ENCODE measurements at places on chromosomes 4 and X.
A peak's percentile ranks its signal among the peaks of the same experiment; 100 is the strongest.

DNA sequence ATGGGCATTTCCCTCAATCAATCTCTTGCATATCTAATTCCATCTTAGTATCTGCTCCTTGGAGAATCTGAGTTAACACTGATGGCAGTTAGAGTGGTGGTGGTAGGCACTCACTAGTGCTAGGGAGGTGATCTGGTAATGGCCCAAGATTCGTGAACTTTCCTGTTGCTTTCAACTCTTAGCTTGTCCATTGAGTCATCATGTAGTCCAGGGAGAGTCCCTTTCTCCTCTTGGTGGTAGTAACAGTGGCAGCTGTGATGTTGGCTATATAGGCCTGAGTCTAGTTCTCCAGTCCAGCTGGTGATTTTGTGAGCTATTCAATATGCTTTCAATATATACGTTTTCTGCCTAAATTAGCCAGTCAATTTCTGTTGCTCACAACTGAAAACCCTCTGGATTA, 7.0 kb upstream of the XKRX start:
- no peak for DNase-seq

DNA sequence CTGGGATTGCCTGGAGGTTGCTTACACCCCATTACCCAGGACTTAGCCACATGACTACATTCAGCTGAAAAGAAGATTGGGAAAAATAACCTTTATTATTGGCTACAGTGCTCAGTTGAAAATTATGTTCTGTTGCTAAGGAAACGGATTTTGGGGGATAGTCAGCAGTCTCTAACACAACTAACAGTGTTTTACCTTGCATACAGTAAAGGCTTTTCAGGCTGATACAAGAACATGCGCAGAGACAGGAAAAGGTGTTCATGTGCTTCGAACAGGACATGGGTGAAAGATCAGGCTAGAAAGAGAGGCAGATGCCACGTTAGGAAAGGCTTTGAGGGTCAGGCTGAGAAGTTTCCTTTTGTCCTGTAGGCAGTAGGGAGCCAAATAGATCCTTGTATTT, 14.8 kb upstream of the RHOH start:
- no peak for DNase-seq

GRCh38 chr4:100489305-100489704, 28.5 kb downstream of the EMCN start:
- no peak for DNase-seq

DNA sequence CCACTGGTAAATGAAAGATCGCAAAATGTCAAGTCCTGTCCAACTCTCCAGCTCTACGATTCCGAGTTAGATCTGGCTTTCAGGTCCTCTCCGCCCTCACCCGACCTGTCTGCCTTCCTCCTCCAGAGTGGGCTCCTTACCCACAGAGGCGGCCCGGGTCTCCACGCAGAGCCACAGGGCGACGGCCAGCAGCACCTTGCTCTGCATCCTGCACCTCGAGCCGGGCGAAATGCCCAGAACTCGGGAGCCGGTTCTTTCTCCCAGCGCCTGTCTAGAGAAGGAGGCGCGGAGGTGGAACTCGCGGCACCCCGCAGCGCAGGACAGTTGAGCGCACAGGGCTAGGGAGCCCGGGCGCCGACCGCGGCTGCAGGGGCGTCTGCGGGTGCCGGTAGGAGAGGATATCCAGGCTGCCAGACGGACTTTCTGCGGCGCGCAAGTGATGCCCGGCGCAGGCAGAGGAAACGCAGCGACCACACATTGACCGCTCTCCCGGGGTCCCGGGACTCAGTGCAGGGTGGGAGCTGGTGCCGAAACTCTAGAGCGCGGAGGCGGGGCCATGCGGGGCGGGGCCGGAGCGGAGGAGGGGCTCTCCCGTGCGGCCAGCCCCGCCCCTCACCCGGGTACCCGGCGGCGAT, at the start of gene KDR:
TSS of gene KDR (minus strand) at position 509 of the 635 bp plus-strand sequence. CDS start at position 207, 302 bp downstream.
- peak; percentile 9 for DNase-seq

DNA sequence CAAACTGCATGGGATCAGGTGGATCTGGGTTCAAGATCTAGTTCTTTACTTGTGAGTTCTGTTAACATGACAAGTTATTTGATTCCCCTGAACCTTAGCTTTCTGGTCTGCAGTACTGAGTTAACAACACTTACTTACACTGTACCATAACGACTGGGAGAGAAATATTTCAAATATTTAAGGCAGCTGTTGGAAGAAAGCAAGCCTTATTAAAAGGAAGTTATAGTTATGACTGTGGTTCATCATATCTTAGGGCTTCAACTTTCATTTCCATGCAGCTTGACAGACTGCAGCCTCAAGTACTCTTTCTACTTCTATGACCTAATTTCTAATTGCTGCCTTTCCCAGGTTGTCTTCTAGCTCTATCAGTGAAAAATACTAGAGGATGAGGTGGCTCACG, 40.0 kb upstream of the PDGFRA start:
- no peak for DNase-seq

- DNase-seq, result no peak
These were observed 299.3 kb downstream of the CAMK2D start for GRCh38 chr4:113462286-113462685.

DNA sequence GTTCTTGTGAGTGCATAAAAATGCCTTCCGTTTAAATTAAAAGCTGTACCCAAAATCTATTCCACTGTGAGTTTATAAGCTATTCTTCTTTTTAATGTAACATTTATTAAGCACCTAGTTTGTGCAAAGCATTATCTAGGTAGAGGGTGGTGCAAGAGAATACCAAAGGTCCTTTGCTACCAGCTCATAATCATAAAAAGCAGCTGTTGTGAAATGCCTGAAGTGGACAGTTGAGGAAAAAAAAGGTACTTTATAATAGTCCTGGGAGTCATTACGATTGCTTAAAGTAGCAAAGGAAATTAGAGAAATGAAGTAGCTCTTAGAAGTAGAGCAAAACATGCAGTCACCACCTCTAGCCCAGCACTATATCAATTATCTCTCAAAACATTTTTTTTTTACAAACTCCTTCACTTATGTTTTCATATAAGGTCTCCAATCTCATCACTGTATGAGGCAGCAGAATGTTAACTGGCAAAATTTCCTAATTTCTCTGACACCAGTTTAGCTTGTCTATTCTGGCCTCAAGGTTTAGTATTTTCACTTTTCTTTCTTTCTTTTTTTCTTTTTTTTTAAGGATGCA, 2.1 kb downstream of the MBNL3 start:
- no peak for DNase-seq

DNA sequence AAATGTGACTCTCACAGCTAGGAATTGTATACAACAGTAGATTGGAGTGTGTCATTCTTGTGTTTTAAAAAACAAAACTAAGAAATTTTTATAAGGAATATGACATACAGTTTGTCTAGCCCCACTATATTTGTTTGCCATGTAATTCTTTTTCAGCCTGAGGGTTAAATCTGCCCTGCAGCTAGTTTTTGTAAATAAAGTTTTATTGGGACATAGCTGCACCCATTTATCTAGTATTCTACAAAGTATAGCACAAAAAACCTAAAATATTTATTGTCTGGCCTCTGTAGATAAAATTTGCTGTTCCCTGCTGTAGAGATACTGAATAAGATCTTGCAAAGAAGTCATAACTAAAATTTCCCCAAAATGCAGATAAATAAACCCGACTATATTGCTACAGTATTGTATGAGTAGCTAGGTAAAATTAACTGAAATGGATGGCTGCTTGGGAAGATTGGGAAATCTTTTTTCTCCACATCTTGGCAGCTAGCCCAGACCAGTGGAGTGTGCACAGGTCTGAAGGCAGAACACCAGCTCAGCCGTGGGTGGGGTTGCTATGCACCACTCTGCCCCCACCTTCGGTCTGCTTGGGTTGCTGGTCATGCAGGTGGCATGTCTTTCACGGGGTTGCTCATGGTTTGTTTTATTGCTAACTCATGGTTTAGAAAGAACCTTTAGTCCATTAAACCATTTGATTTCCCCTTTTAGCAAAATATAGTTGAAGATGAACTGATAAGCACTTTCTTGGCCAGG, 127.9 kb downstream of the KLHL8 start:
- DNase-seq, result peak; percentile 65

- DNase-seq, result no peak
These were observed 1740.3 kb downstream of the STIM2 start for GRCh38 chr4:28600958-28601357.

GRCh38 chr4:184617600-184618196, 31.5 kb downstream of the CASP3 start:
- no peak for DNase-seq

DNA sequence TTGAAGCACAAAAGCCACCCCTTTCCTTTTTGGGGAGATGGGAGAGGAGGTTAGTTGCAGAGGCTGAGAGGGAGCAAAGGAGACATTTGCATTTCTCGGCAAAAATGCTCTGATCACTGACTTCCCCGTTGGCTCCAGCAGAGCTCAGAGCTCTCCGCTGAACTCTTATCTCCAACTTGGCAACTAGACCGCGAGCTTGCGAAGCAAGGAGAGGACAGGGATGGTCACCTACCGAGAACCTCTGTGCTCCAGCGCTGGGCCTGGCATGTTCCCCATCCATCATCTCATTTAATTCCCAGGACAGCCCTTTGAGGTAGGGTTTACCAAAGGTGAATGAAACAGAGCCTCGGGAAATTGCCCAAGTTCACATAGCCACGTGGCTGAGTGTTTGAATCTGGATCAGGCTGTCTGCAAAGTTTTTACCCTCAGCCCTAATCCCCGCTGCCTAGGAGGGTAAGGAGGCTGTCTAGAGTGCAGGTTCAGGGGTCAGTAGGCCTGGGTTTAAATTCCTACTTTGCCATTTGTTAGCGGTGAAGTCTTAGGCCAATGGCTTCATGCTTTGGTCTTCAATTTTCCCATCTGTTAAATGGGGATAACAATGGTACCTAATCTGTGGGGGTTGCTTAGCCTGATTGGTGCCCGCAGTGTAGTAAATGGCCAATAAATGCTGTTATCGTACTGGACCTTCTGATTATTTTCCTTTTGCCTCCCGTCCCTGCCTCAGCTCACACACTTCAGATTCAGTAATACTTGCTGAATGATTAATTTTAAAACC, 3.8 kb upstream of the CITED1 start:
- no peak for DNase-seq

- no peak for DNase-seq
These were observed 73.2 kb upstream of the STS start for GRCh38 chrX:7074148-7074907.

- peak; percentile 88 for DNase-seq
These were observed 101.9 kb downstream of the PCDH7 start for GRCh38 chr4:30821859-30822612.

- DNase-seq, result no peak
These were observed 87.7 kb downstream of the NAP1L3 start for GRCh38 chrX:93585661-93586060.

GRCh38 chr4:157270108-157270507, 49.6 kb downstream of the GRIA2 start:
- no peak for DNase-seq

DNA sequence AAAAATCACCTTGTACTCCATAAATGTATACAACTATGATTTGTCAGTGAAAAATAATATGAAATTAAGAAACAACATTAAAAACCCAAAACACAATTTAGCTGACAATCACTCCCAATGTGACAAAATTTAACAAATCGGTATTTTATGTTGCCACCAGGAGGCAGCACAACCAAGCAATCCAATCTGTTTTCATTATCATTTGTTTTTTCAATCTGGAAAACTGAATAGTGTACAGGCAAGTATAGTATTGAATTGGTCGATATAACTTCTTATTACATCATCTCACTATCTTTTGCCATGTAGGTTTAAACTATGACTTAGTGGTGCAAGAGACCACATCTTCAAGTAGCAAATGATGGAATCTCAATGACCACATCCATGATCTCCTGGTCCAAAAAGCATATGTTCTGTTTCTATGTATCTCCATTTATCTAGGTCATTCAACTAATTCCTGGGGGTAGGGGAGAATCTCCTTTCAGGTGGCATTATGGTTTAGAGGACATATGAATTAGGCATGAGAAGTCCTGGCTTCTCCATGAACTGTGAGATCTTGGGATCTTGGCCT, 112.9 kb upstream of the AGA start:
- peak; percentile 45 for DNase-seq

DNA sequence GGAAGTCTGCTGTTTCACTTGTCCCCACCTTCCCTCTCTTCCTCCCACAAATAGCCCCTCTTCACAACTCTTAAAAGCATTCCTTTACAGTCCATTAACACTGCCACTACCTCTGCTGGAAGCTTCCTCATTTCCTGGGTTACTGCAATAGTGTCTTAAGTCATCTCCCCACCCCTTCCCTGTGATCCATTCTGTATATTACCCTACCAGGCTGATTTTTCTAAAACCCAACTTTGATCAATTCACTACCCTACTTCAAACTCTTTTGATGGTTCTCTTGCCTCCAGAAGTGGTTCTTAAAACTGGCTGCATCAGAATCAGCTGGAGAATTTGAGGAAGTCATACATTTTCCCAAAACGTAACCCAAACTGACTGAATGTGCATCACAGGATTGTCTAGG, 8.8 kb upstream of the XIAP start:
- no peak for DNase-seq

GRCh38 chrX:64192040-64192439, 13.5 kb downstream of the AMER1 start:
- DNase-seq, result no peak

- no peak for DNase-seq
These were observed 24.8 kb upstream of the MSANTD1 start for GRCh38 chr4:3223956-3224748.

DNA sequence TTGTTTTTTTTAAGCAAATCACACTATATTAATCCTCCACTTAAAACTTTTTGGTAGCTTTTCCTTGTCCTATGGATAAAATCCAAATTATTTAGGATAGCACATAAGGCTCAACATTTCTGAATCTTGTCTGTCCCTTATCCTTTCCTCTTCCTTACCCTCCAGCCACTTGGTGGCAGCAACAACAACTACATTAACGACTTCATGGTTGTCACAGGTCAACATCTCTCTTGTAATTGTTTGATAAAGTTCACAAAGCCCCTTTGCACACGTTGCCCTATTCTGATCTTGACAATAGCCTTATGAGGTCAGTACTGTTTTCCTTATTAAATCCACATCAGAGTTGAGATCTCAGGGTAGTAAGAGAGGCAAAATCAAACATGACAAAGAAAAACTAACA, 269.0 kb upstream of the PABPC4L start:
- DNase-seq, result peak; percentile 31

- DNase-seq, result peak; percentile 31
These were observed 3.1 kb upstream of the ZFX start for GRCh38 chrX:24146283-24146949.

DNA sequence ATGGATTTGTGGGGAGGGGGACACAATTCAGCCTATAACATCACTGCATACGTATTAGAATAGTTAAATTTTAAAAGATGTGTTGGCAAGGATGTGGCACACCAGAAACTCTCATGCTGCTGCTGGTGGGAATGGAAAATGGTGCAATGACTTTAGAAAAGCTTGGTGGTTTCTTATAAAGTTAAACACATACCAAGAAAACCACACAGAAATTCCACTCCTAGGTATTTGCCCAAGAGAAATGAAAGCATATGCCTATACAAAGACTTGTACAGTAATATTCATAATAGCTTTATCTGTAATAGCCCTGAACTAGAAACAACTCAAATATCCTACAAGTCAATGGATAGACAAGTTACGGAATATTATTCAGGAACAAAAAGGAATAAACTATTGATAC, 71.3 kb upstream of the PDHA1 start:
- peak; percentile 23 for DNase-seq

All from A172 (cell line).